Stimulated activated naive CD4-positive, alpha-beta T cell treated with Interleukin-2 at 50 U/mL for 16 hours (primary cell): ENCODE measurements at places on chromosomes 11 and 22.

DNA sequence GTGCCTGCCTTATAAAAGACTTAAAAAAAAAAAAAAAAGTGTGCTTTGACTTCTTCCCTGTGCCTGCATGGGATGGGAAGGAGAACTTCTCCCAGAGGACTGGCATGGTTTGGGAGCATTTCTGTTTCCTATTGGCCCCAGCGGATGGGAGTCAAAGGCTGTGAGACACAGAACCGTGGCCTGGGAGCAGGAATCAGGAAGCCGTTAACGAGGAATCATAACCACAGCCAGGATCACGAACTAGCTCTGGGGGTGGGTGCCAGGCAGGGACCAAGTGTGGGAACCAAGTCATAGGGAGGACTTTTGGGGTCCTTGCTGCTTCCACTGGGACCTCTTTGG, 526 bp downstream of the C1QTNF6 start:
- DNase-seq = no peak

GRCh38 chr22:31329453-31330215, 16.5 kb downstream of the PATZ1 start:
- no peak for DNase-seq

DNA sequence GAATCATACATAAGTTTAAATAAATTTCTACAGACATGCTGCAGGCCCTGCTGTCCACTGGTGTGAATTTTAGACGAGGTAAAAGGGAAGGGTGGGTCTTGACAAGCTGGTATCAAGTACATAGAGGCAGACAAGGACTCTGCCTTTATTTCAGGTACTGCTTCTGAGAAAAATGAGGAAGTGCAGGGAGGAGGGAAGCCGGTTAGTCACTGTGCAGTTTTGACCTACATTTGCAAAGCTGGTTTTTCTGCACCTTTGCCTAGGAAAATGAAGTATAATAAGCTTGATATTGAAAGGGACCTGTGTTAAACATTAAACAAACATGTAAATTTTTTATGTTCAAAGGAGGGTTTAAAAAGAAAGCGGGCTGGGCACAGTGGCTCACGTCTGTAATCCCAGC, 24.6 kb downstream of the TMEM45B start:
- DNase-seq = no peak

DNA sequence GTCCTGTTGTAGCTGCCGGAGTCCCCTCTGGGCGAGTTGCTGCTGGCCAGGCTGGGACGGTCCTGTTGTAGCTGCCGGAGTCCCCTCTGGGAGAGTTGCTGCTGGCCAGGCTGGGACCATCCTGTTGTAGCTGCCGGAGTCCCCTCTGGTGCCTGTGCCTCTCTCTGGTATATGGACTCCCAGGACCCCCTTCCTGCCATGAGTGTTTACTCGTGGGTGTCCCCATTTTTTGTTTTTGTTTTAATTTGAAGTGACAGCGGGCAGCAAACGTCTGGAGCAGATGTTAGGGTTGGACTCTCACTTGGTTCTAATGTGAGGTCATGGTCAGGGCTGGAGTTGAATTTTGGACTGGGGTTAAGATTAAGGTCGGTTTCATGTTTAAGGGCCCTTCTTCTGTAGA, 14.2 kb downstream of the SHANK3 start:
- no peak for DNase-seq
